ENCODE measurements at places on chromosomes 1 and 21.

- no peak for DNase-seq
- no peaks in the 10 kb centered on the region for H3K4me1 ChIP-seq
- no peak overlapping the region for H3K27ac ChIP-seq
- H3K27me3 ChIP-seq = no peaks in the 10 kb centered on the region
These were observed 534.2 kb downstream of the LTN1 start for GRCh38 chr21:28458446-28458845.

GRCh38 chr1:201503397-201504176, 3.3 kb downstream of the CSRP1 start:
- H3K4me1 ChIP-seq = peaks cover 26% of the 10 kb centered on the region
- H3K27me3 ChIP-seq = no peaks in the 10 kb centered on the region
- no peak overlapping the region for H3K4me3 ChIP-seq

DNA sequence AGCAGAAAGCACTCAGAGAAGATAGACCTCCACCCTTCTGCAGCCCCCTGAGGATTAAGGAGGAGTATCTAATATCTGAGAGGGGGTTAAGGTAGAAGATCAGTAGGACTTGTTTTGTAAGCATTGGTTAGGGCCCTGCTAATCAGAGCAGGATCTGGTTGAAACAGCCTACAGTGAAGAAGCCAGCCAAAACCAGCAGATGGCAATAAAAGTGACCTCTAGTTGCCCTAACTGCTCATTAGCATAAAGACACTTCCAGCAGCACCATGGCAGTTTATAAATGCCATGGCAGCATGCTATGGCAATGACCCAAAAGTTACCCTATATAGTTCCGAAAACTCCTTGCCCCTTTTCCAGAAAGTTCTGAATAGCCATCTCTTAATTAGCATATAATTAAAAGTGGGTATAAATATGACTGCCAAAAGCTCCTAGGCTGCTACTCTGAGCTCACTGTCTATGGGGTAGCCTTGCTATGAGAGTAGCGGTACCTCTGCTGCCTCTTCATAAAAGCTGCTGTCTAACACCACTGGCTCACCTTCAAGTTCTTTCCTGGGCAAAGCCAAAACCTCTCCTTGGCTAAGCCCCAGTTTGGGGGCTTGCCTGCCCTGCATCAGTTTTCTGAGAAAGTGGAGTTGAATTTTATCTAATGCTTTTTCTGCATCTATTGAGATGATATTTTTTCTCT, 254.2 kb downstream of the PAPPA2 start:
- no peaks in the 10 kb centered on the region for H3K36me3 ChIP-seq
- H3K4me1 ChIP-seq = no peaks in the 10 kb centered on the region
- no peak overlapping the region for H3K27ac ChIP-seq
- no peak overlapping the region for H3K4me3 ChIP-seq

DNA sequence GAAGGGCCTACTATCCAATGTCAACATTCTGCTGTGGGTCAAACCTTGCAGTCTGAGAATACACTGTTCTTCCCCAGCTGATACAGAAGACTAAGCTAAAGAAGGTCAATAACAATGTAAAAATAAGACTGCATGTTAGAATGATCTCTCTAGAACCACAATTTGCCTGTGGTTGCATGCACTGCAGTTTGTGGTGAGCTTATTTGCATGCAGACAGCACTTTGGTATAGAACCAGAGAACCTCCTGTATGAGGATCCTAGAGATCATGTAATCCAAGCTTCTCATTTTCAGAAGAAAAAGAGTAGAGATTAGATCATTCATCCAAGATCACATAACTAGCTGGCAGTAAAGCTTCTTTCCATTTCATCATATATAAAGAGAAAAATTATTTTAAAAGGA, 15.8 kb downstream of the SYNJ1 start:
- H3K27ac ChIP-seq = no peak overlapping the region
- H3K36me3 ChIP-seq = no peaks in the 10 kb centered on the region
- DNase-seq = peak; percentile 38
- no peaks in the 10 kb centered on the region for H3K27me3 ChIP-seq

DNA sequence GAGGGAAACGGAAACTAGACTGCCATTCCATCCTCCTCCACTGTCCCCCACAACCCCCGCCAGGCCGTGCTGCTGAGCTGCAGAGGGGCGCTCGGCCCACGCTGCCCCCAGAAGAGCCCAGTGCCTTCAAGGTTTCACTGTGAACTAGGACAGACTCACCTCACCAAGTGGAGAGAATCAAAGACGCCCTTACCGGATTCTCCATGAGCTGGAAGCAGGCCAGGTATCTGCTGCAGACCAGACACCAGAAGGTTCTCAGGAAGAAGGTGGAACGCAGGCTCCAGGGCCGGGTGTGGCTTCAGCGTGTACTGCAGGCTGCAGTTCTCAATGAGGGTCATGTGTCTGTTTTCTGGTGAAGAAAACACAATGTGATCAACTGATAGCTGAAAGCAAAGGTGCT, 30.6 kb downstream of the NPHP4 start:
- no peak overlapping the region for H3K27ac ChIP-seq
- no peaks in the 10 kb centered on the region for H3K36me3 ChIP-seq
- no peaks in the 10 kb centered on the region for H3K27me3 ChIP-seq
- DNase-seq = no peak

DNA sequence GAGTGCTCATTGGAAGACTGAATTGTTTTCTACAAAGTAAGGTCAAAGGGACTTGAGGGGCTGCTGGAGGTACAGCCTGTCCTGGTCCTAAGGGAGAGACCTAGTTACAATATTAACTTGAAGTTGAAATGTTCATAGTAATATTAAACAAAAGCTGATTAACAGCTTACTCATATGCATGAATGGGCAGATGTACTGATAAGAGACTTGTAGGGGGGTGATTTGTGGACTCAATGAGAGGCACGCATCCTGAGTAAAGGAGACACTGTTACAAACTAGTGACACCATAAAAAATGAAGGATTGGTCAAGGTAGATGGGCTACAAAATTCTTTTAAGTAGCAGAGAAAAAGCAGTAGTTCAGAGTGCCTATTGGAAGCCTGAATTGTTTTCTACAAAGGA, 2.7 kb downstream of the HSD11B1 start:
- no peaks in the 10 kb centered on the region for H3K4me1 ChIP-seq
- H3K27ac ChIP-seq = no peak overlapping the region
- H3K4me3 ChIP-seq = no peak overlapping the region
- H3K27me3 ChIP-seq = peaks cover 2% of the 10 kb centered on the region
- no peaks in the 10 kb centered on the region for H3K36me3 ChIP-seq
- DNase-seq = no peak

DNA sequence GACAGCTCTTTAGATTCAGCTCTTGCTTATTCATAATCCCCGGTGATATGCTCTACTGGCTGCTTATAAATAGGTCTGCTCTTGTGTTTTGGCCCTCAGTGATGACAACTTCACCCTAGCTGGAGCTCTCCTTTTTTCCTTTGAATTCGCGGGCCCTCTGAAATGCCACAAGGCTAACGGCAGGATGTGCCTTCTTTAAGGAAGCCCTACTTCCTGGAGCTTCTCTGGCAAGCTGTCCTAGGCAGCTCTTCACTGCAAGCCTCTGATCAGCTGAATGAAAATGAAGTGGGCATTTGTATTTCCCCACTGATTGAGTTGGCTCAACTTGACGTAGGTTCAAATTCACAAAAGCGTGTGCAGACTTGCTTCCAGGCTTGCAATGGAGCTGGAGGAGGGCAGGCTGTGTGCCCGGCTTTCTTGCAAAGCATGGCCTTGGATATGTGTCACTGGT, 22.2 kb downstream of the SGIP1 start:
- DNase-seq = no peak
- H3K36me3 ChIP-seq = no peaks in the 10 kb centered on the region
- no peak overlapping the region for H3K4me3 ChIP-seq

DNA sequence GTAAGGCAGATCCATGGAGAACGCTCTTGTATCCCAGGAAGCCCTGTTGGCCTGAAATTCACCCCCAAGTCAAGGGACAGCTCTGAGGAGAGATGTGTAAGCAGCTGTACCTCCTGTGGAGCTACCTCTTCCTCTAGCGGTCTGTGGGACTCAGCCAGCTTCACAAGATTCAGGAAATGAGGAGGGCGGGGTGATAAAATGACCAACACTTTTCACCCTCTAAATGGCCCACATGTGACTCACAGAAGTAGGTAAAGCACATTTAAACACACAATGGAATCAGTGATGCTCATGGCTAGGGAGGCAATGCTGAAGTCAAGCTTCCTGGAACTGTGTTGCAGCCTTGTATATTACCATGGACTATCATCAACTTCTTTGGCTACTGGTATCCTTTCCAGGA, at the start of gene SH2D1B:
SH2D1B (minus strand) TSS at position 135 of the 400 bp plus-strand sequence; CDS start at position 15, 120 bp downstream.
- peak; percentile 16 for DNase-seq
- H3K27me3 ChIP-seq = no peaks in the 10 kb centered on the region
- H3K36me3 ChIP-seq = no peaks in the 10 kb centered on the region
- peaks cover 29% of the 10 kb centered on the region for H3K4me1 ChIP-seq
- H3K27ac ChIP-seq = peak within 1 kb of the TSS; percentile 83

Data from natural killer cell (primary cell).